ENCODE measurements at places on chromosomes 7 and 10.
A peak's percentile ranks its signal among the peaks of the same experiment; 100 is the strongest.

DNA sequence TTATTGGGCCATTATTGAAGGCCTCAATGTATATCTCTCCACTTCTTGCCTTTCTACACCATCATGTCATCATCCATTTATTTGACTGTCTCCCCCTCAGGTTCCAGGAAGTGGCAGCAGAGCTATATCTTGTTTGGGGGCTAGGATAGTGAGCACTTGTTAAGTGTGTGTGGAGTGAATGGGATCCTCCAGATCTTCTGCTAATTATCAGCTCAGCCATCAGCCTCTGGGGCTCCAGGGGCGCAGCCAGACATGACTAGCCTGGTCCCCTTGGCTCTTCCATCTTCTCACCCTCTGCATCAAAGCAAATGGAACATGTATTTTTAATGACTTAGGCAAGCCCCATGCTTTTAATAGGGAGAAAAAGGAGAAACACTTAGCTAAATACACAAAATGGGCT is 176.5 kb downstream of the ARHGAP12 start:
- H3K4me3 ChIP-seq = no peak overlapping the region
- H3K36me3 ChIP-seq = no peaks in the 10 kb centered on the region
- peak overlapping the region; percentile 78 for H3K27ac ChIP-seq
- H3K4me1 ChIP-seq = no peaks in the 10 kb centered on the region

DNA sequence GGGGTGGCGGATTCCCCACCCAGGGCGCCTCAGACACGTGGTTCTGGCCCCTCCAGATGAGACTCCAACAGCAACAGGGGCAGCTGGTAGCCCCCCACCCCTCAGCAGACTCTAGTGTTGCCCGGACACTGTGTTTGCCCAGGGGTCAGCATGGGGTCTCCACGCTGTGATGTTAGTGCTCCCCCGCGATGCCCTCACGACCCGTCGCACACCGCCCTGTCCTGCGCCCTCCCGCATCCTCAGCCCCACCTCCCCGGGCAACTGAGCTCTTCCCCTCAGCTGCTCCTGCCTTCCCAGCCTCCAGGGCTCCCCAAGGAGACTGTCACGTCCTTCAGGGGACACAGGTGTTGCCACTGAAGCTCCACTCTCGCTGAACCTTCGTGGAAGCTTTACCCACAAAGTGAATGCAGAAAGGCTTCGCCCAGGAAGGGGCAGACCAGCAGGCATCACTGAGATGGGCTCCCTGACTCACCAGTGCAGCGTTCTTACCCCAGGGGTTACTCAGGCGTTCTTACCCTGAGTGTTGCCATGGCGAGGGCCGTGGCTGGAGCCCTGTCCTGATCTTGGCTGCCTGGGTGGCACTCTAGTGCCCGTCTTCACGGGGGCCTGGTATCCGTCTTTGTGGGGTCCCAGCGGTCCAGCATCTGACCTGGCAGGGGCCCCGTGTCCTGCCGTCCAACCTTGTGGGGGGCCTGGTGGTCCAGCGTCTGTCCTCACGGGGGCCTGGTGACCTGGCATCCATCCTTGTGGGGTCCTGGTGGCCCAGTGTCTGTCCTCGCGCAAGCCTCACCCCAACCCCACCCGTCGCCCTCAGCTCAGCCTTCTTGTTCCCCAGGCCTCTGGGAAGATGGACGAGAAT is 14.6 kb downstream of the DPYSL4 start:
- DNase-seq = no peak
- no peak overlapping the region for H3K27ac ChIP-seq
- H3K4me3 ChIP-seq = no peak overlapping the region
- H3K36me3 ChIP-seq = no peaks in the 10 kb centered on the region
- no peaks in the 10 kb centered on the region for H3K4me1 ChIP-seq
- no peaks in the 10 kb centered on the region for H3K27me3 ChIP-seq

DNA sequence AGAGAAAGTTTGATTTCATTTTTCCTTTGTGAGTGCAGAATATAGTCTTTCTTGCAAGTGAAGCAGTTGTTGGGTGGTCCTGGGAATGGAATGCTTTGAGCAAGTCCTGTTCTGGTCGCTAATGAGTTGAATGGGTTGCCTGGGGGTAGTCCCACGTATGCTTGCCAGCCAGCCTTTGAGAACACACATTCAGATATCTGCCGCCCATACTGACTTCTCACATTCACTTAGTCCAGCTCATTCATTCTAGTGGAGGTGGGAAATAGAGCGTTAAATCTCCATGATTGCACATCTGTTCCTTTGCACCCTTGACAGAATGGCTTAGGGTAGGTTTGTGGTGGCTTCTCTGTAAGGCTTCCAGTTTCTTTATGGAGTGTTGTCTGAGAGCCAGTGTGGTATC is 256.6 kb downstream of the SORCS3 start:
- DNase-seq = no peak
- H3K36me3 ChIP-seq = no peaks in the 10 kb centered on the region
- H3K4me1 ChIP-seq = no peaks in the 10 kb centered on the region

GRCh38 chr10:48774416-48775205 is 89.9 kb downstream of the WDFY4 start:
- no peak overlapping the region for H3K4me3 ChIP-seq
- no peak overlapping the region for H3K27ac ChIP-seq
- DNase-seq = no peak

GRCh38 chr10:127368101-127368500 is 171.7 kb upstream of the INSYN2A start:
- DNase-seq = no peak

- no peak overlapping the region for H3K27ac ChIP-seq
- H3K4me1 ChIP-seq = no peaks in the 10 kb centered on the region
- H3K27me3 ChIP-seq = peaks cover 31% of the 10 kb centered on the region
- no peak overlapping the region for H3K4me3 ChIP-seq
- H3K36me3 ChIP-seq = no peaks in the 10 kb centered on the region
- no peak for DNase-seq
Measured at GRCh38 chr7:116713918-116714317, 41.9 kb downstream of the MET start.

GRCh38 chr7:55903985-55904759 is 16.9 kb downstream of the ZNF713 start:
- H3K4me1 ChIP-seq = no peaks in the 10 kb centered on the region
- H3K27ac ChIP-seq = no peak overlapping the region
- no peaks in the 10 kb centered on the region for H3K36me3 ChIP-seq
- H3K27me3 ChIP-seq = no peaks in the 10 kb centered on the region

DNA sequence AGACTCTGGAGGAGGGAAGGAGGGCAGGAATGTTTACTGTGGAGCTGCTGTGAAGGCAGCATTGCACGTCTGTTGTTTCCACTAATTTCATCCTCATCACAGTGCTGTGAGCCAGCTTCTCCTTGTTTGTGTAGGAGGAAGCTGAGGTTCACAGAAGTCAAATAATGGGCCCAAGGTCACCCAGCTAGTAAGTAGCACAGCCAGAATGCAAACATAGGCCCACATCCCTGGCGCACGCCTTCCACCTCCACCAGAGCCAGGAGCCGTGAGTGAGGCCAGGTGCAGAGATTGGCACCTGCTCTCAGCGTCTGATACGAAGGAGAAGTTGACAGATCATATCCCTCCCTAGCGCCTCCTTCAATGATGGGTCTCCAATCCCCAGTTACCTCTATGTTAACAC is 93.6 kb downstream of the HTR5A start:
- no peak overlapping the region for H3K4me3 ChIP-seq
- H3K27me3 ChIP-seq = peaks cover 47% of the 10 kb centered on the region
- DNase-seq = no peak
- no peak overlapping the region for H3K27ac ChIP-seq
- H3K36me3 ChIP-seq = no peaks in the 10 kb centered on the region

GRCh38 chr7:134995239-134996096 is 9.2 kb downstream of the AGBL3 start:
- no peak for DNase-seq
- peaks cover 6% of the 10 kb centered on the region for H3K36me3 ChIP-seq
- H3K4me1 ChIP-seq = peaks cover 22% of the 10 kb centered on the region
- H3K27me3 ChIP-seq = no peaks in the 10 kb centered on the region
- H3K4me3 ChIP-seq = peak overlapping the region; percentile 45

DNA sequence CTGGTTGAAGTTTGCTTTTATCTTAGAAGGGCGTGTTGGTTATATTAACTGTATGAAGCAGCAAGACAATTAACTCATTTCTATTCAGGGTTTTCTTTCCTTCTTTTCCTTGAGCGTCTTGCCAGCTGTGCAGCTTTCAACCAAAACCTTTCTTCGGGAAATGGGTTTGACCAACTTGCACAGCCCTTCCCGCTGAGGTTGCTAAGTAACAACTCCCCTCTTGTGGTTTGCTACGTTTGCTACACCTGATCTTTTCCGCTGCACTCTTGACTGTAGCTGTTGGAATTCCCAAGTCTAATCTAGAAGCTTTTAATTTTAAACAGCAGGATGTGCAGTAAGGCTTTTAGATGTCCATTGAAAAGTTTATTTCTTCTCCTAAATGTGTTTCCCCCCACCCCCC is 116.9 kb downstream of the CDCA7L start:
- H3K27ac ChIP-seq = no peak overlapping the region
- no peaks in the 10 kb centered on the region for H3K4me1 ChIP-seq
- H3K4me3 ChIP-seq = no peak overlapping the region
- peaks cover 2% of the 10 kb centered on the region for H3K36me3 ChIP-seq

DNA sequence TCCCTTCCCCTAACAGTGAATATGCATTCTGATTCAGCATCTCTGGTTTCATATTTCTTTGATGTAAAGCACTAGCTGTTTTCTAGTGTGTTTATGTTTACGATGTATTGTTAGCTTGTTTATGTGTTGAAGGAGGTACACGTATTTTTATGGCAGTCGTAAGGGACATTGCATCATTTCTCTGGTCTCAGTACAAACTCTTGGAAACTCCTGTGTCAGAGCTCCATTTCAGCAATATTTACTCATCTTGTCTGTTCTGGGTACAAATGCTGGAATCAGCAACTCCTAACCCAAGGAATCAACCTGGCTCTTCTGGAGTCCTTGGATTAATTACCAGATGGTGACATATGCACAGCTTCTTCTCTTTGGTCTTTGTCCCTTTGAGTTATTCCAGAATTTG is 270.0 kb upstream of the PLXDC2 start:
- no peak overlapping the region for H3K27ac ChIP-seq
- H3K4me1 ChIP-seq = no peaks in the 10 kb centered on the region
- H3K4me3 ChIP-seq = no peak overlapping the region
- H3K27me3 ChIP-seq = no peaks in the 10 kb centered on the region

- no peak overlapping the region for H3K4me3 ChIP-seq
- no peak overlapping the region for H3K27ac ChIP-seq
- peaks cover 4% of the 10 kb centered on the region for H3K4me1 ChIP-seq
- DNase-seq = no peak
Measured at GRCh38 chr7:135684136-135684535, 21.8 kb downstream of the STMP1 start.

DNA sequence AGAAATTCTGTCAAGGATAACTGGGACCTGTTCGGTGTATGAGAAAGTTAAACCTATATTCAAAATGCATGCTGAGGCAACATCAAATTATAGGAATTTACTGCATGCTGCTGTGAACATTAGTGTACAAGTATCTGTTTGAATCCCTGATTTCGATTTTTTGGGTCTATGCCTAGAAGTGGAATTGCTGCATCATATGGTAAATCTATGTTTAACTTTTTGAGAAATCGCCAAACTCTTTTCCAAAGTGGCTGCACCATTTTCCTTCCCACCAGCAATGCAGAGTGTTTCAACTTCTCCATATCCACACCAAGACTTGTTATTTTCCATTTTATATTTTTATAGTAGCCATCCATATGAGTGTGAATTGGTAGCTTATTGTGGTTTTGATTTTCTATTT is 306.7 kb downstream of the GPR158 start:
- H3K4me1 ChIP-seq = no peaks in the 10 kb centered on the region
- H3K27ac ChIP-seq = no peak overlapping the region
- no peak for DNase-seq
- no peaks in the 10 kb centered on the region for H3K27me3 ChIP-seq
- H3K4me3 ChIP-seq = no peak overlapping the region
- H3K36me3 ChIP-seq = no peaks in the 10 kb centered on the region

DNA sequence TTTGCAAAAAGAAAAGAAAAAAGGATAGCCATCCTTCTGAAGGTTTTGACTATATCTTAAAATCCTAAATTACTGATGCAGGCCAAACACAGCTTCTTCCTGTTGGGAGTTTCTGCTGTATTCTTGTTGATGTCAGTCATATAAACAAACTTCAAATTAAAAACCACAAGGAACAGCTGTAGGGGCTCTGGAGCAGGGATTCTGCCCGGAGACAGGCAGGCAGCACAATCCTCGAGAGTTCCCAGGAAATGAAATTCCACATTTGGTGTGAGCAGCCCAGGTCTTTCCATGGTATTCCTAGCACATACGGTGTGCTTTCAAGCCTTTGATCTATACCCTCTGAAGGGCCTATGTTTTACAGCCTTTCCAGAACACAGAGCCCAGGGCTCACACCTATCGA is 43.2 kb downstream of the INSYN2A start:
- no peaks in the 10 kb centered on the region for H3K36me3 ChIP-seq
- H3K27me3 ChIP-seq = peaks cover 7% of the 10 kb centered on the region
- H3K27ac ChIP-seq = no peak overlapping the region
- H3K4me1 ChIP-seq = no peaks in the 10 kb centered on the region
- DNase-seq = no peak

DNA sequence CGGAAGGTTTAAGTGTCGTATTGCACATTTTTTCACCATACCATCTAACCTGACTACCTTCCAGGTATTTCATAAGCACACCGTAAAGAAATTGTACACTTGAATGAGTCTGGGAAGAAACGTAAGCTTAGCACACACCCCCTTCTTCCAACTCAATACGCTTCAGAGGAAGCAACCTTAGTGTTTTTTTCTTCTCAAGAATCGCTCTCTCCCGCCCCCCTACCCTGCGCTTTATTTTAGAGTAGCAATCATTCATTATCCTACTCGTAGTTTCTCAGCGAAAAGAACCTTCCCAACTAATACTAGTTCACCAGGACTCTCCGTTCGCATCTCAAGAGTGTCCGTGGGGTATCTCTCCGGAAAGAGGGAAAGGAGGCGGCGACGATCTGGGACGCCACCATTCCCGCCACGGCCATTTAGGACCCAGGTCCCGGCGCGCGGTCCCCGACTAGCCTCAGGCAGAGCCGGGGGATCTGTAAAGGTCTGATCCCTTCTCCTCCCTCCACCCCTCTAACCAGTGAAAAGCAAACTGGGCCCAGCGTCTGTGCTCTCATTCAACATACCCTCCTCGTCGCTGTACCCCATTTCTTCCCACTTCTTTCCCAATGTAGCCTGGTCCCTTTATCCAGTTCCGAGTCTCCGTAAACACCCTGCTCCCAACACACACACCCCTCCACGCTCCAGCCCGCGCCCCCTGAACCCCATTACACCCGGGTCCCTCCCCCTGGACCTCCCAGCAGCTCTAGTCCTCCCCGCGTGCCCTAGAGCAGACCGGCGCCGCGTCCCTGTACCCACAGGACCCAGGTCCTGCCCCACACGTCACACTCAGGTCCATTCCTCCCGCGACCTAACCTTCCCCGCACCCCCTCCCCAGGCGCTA is 16.0 kb downstream of the MYOZ1 start:
- peaks cover 14% of the 10 kb centered on the region for H3K4me1 ChIP-seq
- no peak for DNase-seq
- peaks cover 2% of the 10 kb centered on the region for H3K36me3 ChIP-seq
- H3K4me3 ChIP-seq = peak overlapping the region; percentile 95

- peak overlapping the region; percentile 92 for H3K4me3 ChIP-seq
- DNase-seq = no peak
- peaks cover 4% of the 10 kb centered on the region for H3K36me3 ChIP-seq
- H3K27ac ChIP-seq = peak overlapping the region; percentile 92
Measured at GRCh38 chr10:63133821-63134557, 861 bp downstream of the NRBF2 start.

- H3K4me1 ChIP-seq = peaks cover 3% of the 10 kb centered on the region
- no peak for DNase-seq
- no peaks in the 10 kb centered on the region for H3K36me3 ChIP-seq
- no peak overlapping the region for H3K4me3 ChIP-seq
- no peak overlapping the region for H3K27ac ChIP-seq
Measured at GRCh38 chr10:68301790-68302502, 29.9 kb upstream of the HNRNPH3 start.
